MM.1S (cell line): ENCODE measurements at places on chromosomes 5 and 9.

GRCh38 chr9:33130961-33131789 is 36.0 kb downstream of the B4GALT1 start:
- no peak for DNase-seq

DNA sequence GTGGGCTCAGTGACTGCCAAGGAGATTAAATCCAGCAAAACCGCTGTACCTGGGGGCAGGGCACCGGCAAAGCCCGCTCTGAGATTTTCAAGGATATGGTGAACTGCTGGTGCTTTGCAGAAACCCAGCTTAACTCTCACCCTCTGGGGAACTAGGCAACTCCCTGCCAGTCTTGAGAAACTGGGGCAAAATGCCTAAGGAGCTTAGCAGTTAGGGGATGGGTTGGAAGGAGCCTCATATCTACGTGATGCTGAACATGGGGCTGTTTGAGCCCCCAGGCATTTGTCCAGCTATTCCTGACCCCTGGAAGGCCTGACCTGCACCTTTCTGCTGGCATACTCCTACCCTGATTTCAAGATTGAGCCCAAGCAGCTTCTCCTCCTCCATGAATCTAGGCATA is 108.6 kb upstream of the TBC1D2 start:
- no peak for DNase-seq

- DNase-seq, result no peak
Measured at GRCh38 chr5:95163079-95163478, 121.8 kb downstream of the MCTP1 start.

- DNase-seq, result no peak
Measured at GRCh38 chr9:37561682-37562081, 14.5 kb downstream of the FBXO10 start.

GRCh38 chr9:14261616-14262015 is 52.3 kb downstream of the NFIB start:
- DNase-seq, result no peak

DNA sequence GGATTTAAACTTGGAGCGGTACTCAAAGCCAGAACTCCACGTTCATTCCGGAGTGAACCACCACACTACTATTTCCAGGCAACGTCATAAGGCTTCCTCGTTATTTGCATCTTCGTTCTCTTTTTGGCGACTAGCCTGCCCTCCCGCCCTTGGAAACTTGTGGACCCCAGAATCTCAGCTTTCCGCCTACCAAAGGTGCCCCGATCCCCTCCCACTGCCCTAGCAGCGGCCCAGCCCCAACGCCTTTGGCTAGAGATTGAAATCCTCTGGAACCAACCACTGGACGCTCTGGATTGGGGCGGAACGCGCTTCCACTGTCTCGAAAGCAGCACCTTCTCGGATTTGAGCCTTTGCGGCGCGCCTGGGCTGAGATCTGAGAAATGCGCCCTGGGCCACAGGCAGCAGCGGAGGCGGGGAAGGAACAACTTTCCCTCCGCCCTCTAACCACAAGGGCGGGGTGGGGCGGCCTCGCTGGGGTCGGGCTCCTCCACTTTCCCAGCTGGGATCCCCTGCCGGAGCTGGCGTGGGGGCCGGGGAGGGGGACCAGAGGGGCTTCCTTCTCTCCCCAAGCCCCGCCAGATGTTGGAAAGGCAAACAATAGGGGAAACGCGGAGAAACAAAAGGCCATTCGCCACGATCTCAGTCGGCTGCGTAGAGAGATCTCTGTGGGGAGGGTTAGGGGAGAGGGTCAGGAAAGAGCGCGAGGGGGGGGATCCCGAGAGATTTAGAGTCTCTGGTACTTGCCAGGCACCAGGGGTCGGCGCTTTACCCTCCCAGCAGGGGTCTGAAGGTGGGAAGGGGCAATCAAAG is 1.3 kb downstream of the MOB3B start:
- no peak for DNase-seq

GRCh38 chr5:68962757-68963484 is 130.9 kb upstream of the SLC30A5 start:
- peak; percentile 9 for DNase-seq

- DNase-seq, result peak; percentile 60
Measured at GRCh38 chr9:130107234-130107861, 53.6 kb downstream of the GPR107 start.

DNA sequence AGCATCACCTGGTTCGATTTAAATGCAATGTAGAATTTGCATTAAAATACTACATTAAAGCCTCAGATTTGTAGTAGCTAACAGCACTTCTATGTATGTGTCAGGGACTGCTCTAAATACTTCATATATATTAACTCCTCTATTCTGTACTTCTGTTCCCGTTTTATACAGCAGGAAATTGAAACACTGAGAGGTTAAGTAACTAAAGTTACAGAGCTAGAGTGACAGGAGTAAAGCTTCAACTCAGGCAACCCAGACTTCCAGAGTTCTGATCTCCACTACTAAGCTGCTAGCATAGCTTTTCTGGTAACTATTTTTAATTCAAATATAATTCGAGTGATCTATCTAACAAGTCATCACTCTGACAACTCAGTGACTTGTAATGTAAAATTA is 619 bp upstream of the APC start:
- DNase-seq, result no peak

DNA sequence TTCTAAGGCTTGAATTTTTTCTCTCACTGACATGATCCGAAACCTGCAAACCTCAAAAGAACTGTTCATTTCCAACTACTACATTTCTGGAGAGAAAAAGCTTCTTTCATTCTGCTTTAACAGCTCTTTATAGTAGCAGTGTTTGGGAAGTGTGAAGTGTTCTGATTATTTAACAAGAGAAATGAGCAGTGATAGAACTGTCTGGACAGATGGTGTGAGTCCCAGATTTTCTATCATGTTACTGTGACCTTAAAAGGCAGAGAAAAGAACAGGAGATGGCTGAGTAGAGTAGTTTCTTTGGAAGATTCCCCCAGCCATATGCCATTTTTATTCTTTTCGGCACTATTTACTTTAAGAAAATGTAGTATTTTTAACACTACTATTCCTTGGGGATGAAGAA is 41.3 kb upstream of the TAL2 start:
- DNase-seq, result no peak

GRCh38 chr9:18911714-18912342 is 121.2 kb downstream of the SAXO1 start:
- DNase-seq, result no peak

DNA sequence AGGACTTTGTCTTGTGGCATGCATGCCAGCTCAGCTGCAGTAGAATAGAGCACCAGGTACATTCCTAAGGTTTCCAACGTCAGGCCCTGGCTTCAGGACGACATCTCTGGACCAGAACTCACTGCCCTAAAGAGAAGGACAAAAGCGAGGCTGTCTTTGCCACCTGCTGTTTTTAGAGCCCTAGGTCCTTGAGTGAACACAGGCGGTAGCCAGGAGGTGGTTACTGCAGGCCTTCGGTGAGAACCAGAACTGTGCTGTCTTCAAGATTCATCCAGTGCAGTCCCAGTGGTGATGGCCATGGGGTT is 288.9 kb upstream of the CDH18 start:
- DNase-seq, result no peak

- peak; percentile 34 for DNase-seq
Measured at GRCh38 chr5:56565644-56566043, 249.7 kb upstream of the MAP3K1 start.

- no peak for DNase-seq
Measured at GRCh38 chr5:141573489-141574121, 45.2 kb downstream of the DIAPH1 start.

DNA sequence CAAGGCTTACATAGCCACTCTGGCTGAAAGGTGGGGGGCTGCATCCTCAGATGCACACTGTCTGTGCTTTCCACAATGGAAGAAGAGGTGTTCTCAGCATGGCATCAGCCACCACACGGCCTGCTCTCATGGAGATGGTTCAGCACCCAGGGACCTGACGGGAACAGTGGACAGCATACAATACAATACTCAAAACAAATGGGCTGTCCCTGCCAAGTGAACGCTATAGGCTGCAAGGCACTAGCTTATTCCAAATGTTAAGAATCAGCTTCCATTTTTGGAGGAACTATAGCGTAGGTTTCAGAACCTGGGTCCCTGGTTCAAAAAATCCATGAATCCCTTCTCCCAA is 77.2 kb downstream of the ZNF608 start:
- no peak for DNase-seq

GRCh38 chr5:2492476-2492875 is 259.0 kb downstream of the IRX2 start:
- DNase-seq, result no peak

GRCh38 chr5:116573279-116573701 is 1.3 kb downstream of the SEMA6A start:
- DNase-seq, result no peak

GRCh38 chr5:130280528-130281217 is 376.4 kb downstream of the CHSY3 start:
- DNase-seq, result no peak

DNA sequence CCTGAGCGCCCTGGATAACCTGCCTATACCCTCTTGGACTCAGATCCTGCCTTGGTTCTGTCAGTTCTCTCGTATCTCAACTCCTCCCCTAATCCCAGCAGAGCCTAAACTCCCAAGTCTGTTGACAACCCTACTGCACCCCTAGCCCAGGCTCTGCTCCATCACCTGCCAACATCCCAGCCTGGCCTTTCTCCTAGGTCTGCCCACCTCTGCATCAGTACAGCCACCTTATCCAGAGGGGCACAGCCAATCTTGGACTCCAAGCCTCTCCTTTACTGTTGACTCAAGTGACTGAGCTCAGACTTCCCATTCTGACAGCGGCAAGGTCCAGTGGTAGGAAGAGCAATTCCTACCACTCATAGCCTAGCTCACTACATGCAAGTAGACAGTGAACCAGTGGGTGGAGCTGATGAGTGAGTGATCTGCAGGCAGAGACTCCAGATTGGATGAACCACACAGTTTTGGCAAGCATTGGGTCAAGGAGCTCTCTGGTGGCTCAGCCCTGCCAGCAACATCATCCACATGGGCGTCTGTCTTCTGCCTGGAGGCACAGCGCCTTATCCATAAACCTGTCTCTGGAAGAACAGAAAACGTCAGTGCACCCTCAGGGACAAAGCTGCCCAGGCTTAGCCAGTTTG is 26.5 kb downstream of the TRMO start:
- DNase-seq, result peak; percentile 16

- DNase-seq, result no peak
Measured at GRCh38 chr5:181047921-181048320, 7.9 kb downstream of the BTNL9 start.

- no peak for DNase-seq
Measured at GRCh38 chr9:86772635-86772993, 174.7 kb downstream of the GAS1 start.

- DNase-seq, result no peak
Measured at GRCh38 chr5:107431536-107431935, 239.2 kb downstream of the EFNA5 start.

GRCh38 chr9:128771745-128772519 is at the start of gene ZER1:
Gene ZER1 (minus strand): TSS chr9:128771927. CDS start chr9:128755565, 16,362 bp downstream.
- DNase-seq, result peak; percentile 93

GRCh38 chr5:90285581-90285980 is 124.0 kb downstream of the CETN3 start:
- no peak for DNase-seq

DNA sequence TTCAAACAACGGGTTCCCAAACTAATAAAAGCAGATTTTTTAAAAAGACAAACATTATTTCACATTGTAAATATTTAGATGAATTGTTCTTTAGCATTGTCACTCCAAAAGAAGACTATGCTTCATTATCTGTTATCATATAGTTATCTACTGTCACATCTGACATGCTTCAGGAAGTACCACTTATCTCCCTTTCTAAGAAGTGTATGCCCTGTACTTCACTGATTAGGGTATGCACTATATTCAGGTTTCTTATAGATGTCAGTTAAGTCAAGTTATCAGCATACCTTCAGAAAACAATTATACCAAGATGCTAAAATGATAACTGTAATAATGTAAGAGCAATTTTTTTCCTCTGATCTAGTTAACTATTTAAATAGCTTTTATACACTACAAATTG is 40.4 kb downstream of the LMBRD2 start:
- DNase-seq, result no peak

GRCh38 chr5:108681079-108681921 is 66.4 kb upstream of the FER start:
- peak; percentile 88 for DNase-seq

DNA sequence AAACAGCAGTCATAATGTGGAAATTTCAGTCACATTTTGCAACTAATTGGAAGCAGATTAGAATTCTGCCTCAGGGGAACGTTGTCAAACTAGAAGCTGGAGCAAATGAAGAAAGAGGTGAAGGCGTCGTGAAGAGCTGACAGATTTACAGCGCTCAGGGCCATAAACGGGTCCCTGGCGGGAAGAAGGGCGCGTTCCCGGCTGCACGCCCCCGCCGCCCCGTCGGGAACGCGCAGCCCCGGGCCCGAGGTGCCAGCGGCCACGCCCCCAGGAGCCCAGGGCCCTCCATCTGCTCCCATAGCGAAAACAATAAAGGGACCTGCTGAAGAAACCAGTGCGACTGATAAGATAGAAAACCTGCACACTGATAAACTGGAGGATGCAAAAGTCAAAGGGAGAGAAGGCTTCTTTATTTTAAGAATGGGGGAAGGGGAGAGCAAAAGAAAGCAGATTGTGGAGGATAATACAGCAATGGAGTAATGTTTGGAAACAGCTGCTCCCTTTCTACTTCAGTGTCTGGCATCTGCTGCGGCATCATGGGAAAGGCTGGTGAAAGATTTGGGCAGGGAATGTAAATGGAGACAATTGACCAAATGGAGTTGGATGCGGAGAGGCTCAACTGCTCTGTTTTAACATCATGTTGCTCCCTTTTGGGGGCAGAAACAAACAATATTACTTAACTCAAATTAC is 11.1 kb downstream of the ZNF608 start:
- no peak for DNase-seq

DNA sequence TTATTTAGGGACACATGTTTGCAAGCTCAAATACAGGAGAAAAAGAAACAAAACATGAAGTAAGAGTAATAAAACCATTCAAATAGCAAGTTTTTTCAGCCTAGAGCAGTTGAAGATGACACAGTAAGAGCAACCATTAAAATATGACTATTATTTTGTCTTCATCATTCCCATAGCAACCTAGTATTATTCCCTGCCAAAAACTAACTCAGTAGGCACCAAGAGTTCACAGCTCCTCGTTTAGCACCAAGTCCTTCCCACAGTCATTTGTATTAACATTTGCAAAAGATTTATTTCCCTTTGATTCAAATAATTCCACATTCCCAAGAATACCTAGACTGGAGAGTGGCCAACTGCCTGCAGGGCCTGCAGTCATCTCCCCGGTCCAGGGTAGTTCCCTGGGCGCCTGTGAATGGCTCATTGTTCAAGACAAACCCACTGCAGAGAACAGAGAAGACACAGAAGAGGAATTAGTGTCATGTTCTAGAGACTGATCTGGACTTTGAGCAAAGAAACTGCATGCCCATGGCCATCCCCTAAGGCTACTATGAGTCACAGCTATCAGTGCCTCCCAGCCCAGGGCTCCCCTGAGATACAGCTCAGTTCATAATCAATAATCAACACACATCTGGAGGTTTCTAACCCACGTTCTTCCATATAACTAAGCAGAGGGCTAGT is 139.1 kb upstream of the MAP3K1 start:
- DNase-seq, result no peak

- DNase-seq, result no peak
Measured at GRCh38 chr9:110807956-110808598, 139.5 kb downstream of the MUSK start.

- no peak for DNase-seq
Measured at GRCh38 chr5:39650008-39650762, 225.4 kb upstream of the DAB2 start.
